ENCODE measurements at places on chromosomes 1 and 21.

DNA sequence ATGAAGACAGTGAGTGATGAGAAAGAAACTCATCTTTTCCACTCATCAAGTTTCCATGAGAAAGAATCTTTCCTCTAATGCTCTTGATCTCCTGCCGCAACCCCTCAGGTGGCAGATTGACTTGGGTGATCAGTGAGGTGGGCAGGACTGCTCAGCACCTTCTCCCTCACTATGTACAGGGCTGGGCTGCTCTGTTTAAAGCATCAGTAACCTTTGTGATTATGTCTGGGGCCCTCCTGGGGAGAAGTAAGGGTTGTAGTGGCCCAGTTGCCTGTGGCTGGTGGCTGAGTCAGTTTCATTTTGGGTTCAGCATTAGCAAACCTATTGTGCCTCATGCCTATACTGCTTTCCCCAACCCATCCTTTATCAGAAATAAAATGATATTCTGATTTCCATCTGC lies 366.0 kb downstream of the TTLL7 start:
- no peak for DNase-seq

- no peak for DNase-seq
These were observed 57.3 kb downstream of the LAMC2 start for GRCh38 chr1:183243161-183244050.

- DNase-seq = no peak
These were observed 143.2 kb upstream of the BMP8A start for GRCh38 chr1:39348278-39348677.

- no peak for DNase-seq
These were observed 537.8 kb downstream of the SMYD3 start for GRCh38 chr1:245969283-245969682.

GRCh38 chr1:233603478-233603877 lies 10.4 kb upstream of the KCNK1 start:
- DNase-seq = no peak

DNA sequence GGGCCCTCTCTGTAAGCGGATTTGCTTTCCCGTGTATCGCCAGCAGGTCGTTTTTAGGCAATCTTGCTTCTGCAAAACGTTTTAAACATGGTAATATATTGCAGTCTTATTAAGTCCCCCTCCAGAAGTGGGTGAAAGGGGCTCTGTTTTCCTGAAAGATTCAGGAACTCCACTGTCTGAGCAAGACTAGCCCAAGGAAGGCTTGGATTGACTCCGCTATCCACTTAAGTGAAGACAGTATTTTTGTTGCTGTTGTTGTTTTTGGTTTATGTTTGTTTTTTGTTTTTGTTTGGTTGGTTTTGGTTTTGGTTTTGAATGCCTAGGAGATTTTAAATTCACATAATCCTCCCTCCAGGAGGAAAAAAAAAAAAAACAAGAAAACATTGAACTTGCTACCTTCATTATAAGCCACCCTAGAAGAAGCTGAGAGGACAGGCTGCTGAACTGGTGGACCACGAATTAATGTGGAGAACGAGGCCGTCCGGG lies 29.1 kb upstream of the NFIA start:
- no peak for DNase-seq

All from HEK293T (cell line).